SK-N-DZ (cell line): ENCODE measurements at places on chromosomes 1 and 21.

DNA sequence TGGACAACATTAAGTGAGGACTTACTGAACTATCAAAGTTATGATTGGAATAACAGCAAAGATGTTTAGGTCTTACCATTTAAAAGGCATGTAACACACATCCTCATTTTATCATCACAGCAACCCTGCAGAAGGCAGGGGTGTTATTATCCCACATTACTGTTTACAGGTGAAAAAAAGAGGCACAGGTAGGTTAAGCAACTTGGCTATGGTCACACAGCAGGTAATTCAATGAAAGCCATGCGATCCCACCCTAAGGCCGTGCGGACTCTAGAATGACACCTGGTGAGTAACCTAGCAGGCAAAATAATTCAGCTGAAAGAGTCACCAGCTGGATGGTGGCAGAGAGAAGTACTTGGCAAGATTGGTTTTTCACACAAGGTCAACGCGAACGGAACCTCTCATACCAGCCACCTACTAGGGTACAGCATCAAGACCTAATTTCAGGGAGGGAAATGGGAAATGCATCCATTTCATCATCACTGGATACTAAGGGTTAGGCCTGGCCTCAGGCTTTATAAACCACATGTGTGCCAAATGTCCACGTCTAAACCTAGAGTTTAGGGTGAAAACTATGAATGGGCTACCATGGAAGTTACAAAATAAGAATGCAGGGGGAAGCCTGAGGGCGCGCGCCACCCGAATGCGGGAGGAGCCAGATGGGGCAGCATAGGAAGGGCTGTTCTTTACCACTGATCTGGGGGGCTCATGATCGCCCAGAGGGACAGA is 85.3 kb downstream of the SLC66A1 start:
- no peak for DNase-seq

DNA sequence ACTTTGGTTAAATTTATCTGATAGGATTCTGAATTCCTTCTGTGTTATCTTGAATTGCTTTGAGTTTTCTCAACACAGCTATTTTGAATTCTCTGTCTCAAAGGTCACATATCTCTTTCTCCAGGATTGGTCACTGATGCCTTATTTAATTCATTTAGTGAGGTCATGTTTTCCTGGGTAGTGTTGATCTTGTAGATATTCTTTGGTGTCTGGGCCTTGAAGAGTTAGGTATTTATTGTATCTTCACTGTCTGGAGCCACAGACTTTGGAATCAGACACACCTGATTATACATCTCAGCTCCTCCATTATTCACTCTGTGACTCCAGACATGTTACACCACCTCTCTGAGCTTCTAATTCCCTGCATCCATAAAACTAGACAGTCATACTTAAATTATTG is 34.2 kb upstream of the ETS2 start:
- DNase-seq: no peak

- DNase-seq: no peak
These were observed 1378.1 kb upstream of the PRMT6 start for GRCh38 chr1:105678334-105678733.

- DNase-seq: no peak
These were observed 146.7 kb upstream of the COL6A1 start for GRCh38 chr21:45834821-45835293.

GRCh38 chr1:211335522-211336157 is 9.0 kb downstream of the TRAF5 start:
- DNase-seq: no peak

- DNase-seq: no peak
These were observed 82.2 kb upstream of the LMO4 start for GRCh38 chr1:87246436-87246835.

- DNase-seq: no peak
These were observed 29.8 kb upstream of the A3GALT2 start for GRCh38 chr1:33350611-33351280.

- DNase-seq: no peak
These were observed 178.4 kb downstream of the PSMG1 start for GRCh38 chr21:39004634-39005501.

DNA sequence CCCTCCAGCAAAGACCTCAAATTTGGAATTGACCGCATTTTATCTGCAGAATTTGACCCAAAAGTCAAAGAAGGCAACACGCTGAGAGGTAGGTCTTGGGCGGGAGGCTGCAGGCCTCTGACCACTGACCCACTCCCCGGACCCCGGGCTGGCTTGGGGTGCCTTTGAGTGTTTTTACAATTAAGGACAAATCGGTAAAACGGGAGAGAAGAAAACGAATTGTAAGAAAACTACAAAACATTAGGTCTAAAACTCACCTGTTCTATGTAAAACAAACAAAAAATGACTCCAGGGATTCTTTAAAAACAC is 1.1 kb downstream of the HLX start:
- no peak for DNase-seq

GRCh38 chr21:42056996-42057689 is 14.0 kb upstream of the UMODL1 start:
- DNase-seq: no peak

GRCh38 chr1:117679299-117679698 is 73.5 kb downstream of the TENT5C start:
- DNase-seq: no peak

DNA sequence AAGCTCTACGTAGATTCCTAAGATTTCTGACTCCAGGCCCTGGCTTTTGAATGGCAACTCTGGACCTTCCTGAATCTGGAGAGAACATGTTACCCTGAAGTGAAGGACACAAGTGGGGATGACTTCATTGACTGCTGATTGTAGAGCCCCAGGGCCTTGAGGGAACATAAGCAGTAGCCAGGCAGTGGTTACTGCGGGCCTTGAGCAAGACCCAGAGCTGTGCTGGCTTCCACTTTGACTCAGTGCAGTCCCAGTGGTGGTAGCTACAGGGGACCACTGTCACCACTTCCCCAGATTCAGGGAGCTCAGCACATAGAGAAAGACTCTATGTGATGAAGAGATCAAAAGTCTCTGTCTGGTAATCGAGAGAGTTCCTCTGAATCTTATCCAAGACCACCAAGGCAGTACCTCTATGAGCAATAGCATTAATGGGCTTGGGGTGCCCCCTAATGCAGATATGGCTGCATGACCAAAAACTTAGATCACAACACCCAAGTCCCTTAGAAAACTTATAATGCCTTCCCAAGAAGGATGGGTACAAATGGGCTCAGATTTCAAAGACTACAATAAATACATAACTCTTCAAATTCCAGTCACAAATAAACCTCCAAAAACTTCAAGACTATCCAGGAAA is 1278.3 kb downstream of the AMY1C start:
- DNase-seq: no peak

DNA sequence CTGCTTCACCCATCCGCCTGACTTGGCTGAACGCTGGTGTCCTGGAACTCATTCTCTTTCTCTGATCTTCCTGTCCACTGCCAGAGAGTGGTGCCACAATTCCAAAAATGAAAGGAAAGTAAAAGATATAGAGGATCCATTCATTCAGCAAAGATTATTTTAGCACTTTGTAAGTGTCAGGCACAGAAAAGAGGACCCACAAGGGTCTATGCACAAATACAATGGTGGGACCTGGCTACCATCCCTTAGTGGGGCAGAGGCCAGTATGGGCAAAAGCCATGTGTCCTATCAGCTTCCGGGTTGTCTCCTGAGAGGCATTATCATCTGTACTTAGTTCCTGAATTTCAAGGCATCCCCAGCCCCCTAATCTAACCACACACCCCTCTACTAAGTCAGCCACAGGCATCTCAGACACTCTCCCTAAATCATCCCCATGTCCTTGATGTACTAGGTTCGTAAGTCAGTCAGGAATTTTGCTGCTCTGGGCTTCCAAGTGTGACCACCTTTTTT is 19.0 kb downstream of the SSR2 start:
- no peak for DNase-seq

- no peak for DNase-seq
These were observed 120.2 kb downstream of the ETS2 start for GRCh38 chr21:38925923-38926322.

GRCh38 chr21:42051788-42052187 is 19.3 kb upstream of the UMODL1 start:
- no peak for DNase-seq

DNA sequence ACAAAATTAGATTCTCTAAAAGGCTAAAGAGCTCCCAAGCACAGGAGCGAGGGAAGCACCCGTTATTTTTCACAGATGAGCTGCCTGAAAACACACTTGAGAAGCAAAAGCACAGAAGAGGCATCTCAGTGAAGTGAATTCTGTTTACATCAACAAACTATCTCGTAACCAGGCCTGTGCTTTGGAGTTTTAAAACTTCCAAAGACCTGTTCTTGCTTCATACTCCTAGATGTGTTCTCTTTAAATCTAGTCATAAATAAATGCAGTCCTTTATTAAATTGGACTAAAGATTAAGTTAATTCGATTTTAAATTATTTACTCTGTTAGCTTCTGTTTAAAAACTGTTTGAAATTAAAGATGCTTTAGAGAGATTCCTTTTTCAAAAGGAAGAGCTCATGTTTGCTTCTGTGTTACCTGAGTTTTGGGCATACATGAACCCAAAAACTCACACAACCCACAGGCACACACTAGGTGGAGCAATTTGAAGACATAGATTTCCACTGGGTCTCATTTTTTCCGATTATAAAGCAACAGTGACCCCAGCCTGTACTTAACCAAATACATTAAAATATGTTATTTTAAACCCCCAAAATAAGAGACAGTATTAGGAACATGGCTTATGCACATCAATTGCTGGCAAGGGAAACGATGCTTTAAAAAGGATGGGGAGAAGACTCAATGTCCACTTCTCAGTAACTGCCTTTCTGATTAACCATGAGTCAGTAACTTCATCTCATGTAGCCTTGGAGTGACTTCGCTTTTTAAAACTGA is 648.2 kb downstream of the SMYD3 start:
- no peak for DNase-seq

GRCh38 chr1:69524015-69524414 is 43.7 kb upstream of the LRRC7 start:
- DNase-seq: no peak

DNA sequence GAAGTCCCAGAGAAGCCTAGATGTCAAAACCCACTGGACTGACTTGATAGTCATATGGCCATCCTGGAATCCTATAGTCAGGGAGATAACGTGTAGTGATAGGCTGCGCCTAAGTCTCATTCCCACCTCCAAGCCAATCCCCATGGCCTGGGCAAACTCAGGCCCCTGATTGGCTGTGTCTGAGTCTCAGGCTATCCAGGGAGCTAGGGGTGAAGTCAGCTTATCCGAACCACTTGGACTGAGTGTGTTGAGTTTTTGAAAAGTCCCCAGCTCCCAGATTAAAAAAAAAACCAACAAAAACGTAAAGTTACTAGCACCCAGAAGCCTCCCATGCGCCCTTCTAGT is 51.6 kb downstream of the PIK3CD start:
- DNase-seq: no peak

DNA sequence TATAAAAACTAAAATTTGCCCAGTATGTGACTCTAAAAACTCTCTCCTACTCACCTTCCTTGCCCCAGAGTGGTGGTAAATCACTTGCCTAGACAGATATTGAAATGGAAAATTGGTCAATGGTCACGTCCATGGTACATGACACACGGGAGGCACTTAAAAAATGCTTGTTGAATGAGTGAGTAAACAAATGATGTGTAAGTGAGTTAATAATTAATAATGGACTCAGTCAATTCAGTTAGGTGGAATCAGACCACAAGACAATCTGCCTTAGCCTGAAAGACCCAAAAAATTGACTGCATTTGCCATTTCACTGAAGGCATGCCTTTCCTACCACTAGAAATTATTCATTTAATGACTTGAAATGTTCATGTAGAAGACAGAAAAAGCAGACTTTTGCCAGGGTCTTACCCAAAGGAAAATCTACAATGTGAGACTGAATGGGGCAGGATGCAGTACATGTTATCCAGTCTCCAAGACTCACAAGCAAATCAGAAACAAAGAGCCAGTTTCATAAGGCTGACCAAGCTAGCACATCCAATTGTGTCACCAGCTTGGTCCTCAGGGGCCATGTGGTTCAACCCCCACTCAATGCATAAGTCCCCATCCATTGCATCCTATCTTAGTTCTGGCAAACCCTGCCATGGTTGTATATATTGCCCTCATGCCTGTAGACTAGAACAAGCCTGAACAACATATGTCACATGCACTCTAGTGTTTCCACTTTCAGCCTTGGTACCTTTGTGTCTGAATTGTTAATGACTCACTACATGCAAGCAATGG is 73.6 kb downstream of the TBX15 start:
- DNase-seq: no peak

GRCh38 chr1:161803181-161803580 is 37.1 kb downstream of the ATF6 start:
- DNase-seq: no peak

DNA sequence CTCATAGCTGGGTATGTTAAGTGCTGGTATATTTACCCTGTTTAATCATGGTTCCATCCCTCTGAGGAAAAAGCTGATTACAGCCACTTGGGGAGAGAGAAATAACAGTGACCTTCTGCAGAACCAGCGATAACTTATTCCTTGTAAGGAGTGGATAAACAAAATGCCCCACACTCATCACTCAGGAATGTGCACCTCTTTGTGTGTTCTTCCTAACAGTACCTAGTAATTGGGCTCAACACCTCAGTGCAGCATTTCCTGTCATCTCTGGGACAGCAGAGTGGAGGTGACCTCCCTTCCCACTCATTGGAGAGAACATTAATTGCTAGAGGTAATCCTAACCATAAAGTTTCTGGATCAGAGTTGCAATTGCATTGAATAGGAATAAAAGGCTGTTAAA is 112.5 kb upstream of the F3 start:
- no peak for DNase-seq

GRCh38 chr1:1206376-1206965 is at the start of gene TNFRSF18:
TNFRSF18 (minus strand) TSS chr1:1206592; CDS start chr1:1206571, 21 bp downstream.
- no peak for DNase-seq

- DNase-seq: no peak
These were observed 18.7 kb downstream of the SMAP2 start for GRCh38 chr1:40392221-40392620.

GRCh38 chr1:7247158-7247557 is 461.9 kb downstream of the CAMTA1 start:
- no peak for DNase-seq
